T-helper 9 cell (primary cell): ENCODE measurements at places on chromosomes 5 and 9.

DNA sequence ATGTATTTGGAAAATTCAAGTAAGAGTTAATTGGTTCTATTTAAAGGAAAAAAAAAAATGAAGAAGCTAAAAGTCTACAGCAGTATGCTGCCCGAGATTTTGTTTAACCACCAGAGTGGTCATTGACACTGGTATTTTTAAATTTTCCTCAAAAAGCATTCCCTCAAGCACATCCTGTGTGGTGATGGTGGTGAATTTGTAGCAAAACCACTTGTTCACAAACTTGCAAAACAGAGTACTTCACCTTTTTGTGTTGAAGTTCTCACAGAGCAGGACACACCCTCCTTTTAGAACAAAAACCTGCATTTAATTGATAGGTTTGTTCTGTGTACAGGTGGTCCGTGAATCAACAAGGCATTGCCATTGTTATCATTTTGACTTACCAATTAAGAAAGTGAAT is 374.2 kb downstream of the EFNA5 start:
- DNase-seq: no peak

DNA sequence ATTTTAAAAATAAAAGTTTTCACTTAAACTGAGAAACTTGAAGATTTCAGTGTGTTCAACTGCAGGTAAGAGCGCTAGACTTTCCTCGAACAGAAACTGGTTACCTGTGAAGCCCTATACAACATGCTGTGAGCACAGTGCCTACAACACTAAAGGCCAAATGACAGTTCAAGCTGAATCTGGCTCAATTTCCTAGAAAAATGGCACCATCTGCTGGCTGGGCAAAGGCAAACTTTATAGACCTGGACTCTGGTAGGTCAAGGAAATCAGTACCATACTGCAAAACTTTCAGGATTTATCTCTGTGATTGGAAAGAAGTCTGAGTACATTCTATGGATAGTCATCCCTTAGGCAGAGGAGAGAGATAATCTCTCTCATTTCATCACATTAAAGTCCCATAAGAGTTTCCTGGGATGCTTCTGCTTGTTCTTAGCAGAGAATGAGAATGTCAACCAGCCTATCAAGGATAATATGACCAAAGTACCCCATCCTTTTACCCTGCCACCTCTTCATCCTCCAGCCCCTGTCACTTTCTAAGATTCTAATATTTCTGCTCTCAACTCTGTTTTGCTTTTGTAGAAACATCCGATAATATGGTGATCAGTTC is 31.8 kb upstream of the FOXB2 start:
- no peak for DNase-seq

DNA sequence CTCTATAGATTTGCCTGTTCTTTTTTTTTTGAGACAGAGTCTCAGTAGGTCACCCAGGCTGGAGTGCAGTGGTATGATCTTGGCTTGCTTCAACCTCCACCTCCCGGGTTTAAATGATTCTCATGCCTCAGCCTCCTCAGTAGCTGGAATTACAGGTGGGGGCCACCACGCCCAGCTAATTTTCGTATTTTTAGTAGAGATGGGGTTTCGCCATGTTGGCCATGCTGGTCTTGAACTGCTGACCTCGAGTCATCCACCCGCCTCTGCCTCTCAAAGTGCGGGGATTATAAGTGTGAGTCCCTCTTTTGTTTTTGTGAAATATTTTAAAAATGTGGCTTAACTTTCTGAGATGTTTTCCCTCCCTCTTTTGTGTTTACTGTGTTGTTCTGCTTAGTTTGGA is 29.2 kb downstream of the HSPA4 start:
- no peak for DNase-seq

GRCh38 chr9:121818841-121819427 is 167.5 kb downstream of the DAB2IP start:
- DNase-seq: no peak

DNA sequence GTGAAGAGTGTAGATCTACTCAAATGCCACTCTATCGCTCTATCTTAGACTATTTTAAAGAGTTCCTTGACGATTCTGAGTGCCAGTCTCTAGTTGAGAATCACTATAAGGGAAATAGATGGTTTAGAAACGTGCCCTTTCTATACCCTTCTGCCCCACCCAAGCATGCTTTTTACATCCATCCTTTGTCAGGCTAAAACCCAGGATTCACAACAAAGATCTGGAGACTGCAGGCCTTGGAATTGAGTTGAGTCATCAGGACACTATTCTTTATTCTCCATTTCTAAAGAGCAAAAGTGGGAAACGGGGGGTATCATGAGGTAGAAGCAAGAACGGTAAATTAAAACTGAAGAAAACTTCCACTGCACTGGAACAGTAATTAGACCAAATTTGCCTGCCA is 48.7 kb downstream of the ELAVL2 start:
- no peak for DNase-seq

GRCh38 chr5:15995341-15996052 is 184.1 kb downstream of the MARCHF11 start:
- DNase-seq: no peak

- DNase-seq: no peak
Measured at GRCh38 chr9:109576762-109577161, 78.7 kb upstream of the PTPN3 start.

- DNase-seq: no peak
Measured at GRCh38 chr5:17373406-17373805, 124.6 kb upstream of the TAF11L2 start.

DNA sequence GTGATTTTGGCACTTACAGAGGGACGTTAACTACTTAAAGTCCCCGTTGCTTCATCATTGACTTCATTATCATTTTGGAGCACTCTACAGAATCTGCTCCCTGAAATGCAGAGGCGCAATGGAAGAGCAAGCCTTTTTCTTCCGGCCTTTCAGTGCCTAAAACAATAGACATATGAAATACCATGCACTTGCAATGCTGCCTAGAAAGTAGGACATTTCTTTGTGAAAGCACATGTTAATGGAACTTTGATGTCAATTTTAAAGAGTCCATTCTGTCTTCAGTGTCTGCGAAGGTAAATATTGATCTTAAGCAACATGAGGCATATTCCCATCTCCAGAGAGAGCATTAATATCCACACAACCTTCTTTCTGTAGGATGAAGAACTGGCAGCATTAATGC is 36.3 kb downstream of the ITGA2 start:
- no peak for DNase-seq

DNA sequence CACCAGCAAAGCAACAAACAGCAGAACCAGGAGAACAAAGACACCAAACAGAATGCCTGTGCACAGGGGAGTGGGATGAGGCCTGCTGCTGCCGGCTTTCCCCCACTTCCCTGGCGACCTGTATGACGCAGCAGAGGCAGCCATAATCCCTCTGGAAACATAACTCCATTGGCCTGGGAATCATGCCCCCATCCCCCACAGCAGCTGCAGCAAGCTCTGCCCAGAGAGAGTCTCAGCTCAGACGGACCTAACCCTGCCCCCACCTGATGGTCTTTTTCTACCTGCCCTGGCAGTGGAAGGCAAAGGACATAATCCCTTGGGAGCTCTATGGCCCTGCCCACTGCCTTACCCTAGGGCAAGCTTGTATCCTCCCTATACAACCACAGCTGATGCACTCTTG is 81.8 kb upstream of the FANCC start:
- DNase-seq: no peak

DNA sequence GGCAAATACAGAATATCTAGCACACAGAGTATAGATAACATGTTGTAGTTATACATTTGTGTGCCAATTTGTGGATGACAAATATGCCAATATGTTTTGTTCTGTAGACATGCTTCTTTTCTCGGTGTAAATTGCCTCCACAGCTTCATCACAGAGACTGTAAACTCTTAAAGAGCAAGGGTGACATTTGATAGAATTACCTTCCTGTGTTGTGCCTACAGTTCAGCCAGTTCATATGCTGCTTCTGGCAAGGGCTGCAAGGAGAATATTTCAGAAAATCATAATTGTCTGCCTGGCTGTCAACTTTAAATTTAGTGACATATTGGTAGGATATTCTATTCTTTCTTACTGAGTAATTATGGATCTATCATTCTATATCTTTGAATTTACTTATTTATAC is 155.1 kb downstream of the MAT2B start:
- no peak for DNase-seq

- no peak for DNase-seq
Measured at GRCh38 chr9:27388150-27388549, 91.2 kb upstream of the EQTN start.
